ENCODE measurements at places on chromosomes 6 and 20.
A peak's percentile ranks its signal among the peaks of the same experiment; 100 is the strongest.

DNA sequence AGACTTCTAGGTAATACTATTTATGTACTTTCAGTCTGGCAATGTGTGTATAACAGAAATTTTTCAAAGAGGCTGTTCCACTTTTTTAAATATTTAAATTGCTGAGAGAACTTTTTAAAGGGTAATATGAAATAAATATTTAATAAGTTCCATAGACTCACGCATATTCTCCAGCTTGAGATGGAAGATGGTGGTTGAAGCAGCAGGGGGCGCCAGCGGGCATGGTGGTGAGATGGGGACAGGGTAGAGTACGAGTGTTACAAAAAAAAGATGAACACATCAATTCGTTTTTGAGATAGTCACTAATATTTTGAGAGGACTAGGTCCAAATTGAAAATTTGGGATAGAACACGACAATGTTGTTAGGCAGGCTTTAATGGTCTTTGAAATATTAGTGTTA lies 68.4 kb downstream of the RSPO3 start:
- DNase-seq = no peak

DNA sequence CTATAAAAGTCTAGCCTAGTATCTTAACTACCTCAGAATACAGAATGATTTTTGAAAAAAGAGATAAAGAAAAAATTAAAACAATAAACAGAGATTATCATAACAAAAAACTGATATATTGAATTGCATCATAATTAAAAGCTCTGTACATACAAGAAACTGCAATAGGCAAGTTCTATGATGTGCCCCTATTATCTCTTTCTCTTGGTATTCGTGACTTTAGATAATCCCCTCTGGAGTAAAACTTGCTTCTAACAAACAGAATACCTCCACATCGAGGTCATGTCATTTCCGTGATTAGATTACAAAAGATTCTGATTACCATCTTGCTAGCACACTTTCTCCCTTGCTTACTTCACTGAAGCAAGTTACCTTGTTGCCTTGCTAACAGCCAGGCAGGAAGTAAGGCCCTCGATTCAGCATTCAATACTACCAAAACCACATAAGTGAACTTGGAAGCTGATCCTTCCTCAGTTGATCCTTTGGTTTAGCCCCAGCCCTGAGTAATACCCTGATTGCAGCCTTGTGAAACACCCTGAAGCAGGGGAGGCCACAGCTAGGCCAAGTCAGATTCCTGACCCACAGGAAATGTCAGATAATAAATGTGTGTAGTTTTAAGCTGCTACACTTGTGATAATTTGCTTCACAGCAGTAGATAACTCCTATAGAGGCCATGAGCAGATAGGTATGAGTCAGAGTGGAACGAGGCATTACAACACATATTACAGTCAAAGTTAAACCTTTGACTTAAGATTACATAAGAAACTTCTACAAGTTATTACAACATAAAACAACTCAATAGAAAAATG lies 53.7 kb upstream of the TMX4 start:
- peak; percentile 16 for DNase-seq

GRCh38 chr20:43914311-43915210 lies at the start of gene TOX2:
TOX2 (plus strand) TSS chr20:43914852; CDS start chr20:43914892, 40 bp downstream.
- DNase-seq = peak; percentile 90

DNA sequence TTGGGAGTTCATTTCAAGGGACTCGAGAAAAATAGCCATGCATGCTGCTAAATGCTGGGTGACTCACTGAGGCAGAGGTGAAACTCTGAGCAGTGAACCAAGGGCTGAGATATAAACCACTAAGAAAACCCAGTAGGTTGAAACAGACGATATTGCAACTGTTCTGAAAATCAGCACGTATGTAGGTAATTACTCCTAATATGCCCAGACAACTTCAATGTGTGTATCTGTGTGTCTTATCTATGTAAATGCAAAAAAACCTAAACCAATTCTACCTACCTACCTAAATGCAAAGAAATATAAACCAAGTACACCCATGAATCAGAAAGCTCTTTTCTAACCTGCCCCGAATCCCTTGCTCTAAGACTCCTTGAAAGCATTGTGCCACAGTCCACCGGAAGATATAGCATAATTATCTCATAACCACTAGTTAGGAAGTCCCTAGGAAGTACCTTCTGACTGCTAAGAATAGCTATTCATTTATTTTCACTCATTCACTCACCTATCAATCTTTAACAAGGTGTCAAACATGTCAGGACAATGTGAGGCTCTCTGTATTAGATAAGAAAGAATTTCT lies 458.7 kb upstream of the RUNX2 start:
- DNase-seq = no peak

DNA sequence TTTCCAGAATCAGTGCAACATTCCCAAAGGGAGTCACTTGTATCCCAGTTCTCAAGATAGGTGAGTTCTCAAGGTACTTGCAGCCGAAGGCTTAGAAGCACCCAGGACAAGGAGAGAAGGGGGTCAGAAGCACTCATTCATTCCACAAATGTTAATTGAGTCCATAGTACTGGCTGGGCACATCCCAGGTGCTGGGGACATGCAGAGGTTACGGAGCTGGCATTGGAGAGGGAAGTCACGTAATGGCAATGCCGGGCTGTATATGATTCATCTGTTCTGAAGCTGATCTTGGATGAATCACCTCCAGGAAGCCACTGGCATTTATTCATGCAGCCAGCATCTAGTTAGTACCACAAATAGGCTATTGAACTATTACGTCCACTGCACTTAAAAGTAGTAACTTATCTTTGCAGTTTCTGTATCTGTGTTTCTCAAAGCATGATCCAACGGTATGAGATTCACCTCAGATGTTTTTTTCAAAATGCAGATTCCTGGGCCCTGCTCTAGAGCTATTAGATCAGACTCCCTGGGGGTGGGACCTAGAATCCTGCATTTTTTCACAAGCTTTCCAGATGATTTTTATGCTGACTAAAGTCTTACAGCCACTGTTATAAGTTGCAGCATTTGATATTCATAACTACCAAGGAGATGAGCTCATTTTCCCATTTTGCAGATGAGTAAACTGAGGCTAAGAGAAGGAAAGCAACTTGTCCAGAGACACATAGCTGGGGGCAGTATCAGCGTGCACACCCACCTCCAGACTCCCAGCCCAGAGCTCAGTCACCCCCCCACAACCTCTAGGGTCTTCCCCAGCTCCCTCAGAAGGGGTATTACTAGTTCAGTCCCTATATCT lies 44.1 kb upstream of the ID1 start:
- DNase-seq = peak; percentile 88
